ENCODE measurements at places on chromosomes 4 and X.

GRCh38 chrX:15816886-15817285 lies 26.6 kb downstream of the ZRSR2 start:
- no peak overlapping the region for H3K27ac ChIP-seq
- H3K4me3 ChIP-seq = no peak overlapping the region
- DNase-seq = peak; percentile 29
- peaks cover 71% of the 10 kb centered on the region for H3K36me3 ChIP-seq
- no peaks in the 10 kb centered on the region for H3K27me3 ChIP-seq

- H3K4me1 ChIP-seq = no peaks in the 10 kb centered on the region
- no peak for DNase-seq
- no peaks in the 10 kb centered on the region for H3K36me3 ChIP-seq
- H3K4me3 ChIP-seq = no peak overlapping the region
- H3K27me3 ChIP-seq = no peaks in the 10 kb centered on the region
Observed at GRCh38 chrX:10537308-10537707, 83.1 kb downstream of the MID1 start.

DNA sequence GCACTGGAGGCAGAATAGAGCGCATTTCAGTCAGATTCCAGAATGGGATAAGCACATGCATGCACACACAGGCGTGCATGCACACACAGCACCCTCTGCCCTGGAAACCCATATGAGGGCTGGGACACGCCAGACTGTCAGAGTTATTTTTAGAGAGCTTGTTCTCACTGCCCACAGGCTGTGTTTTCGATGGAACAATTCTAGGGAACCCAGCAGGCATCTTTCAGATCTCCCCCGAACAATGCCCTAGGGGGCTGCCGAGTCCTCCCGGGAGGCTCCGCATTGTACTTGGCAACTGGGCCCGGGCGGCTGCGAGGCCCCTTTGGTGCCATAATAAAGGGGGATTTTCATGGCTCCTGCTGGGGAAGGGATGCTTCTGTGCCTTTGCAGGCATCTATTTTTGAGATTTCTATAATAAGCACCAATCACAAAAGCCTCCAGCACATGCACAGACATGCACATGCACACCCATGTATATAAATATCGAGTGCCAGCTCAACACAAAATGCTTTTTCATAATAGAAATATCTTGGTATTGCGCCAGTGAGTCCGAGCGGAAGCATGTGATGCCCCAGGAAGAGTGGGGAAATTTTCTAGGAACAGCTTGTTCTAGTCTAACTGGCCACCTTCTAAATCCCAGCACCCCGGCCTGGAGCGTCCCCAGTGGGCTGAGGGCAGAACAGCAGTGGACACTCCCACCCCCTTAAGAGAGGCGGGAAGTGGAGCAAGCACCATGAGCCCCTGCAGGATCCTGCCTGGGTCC lies 88.5 kb downstream of the PHKA2 start:
- no peaks in the 10 kb centered on the region for H3K36me3 ChIP-seq
- no peak overlapping the region for H3K4me3 ChIP-seq
- peaks cover 5% of the 10 kb centered on the region for H3K27me3 ChIP-seq
- peak overlapping the region; percentile 34 for H3K27ac ChIP-seq

- H3K27me3 ChIP-seq = no peaks in the 10 kb centered on the region
- peaks cover 49% of the 10 kb centered on the region for H3K36me3 ChIP-seq
- H3K4me3 ChIP-seq = no peak overlapping the region
Observed at GRCh38 chr4:51909236-51909703, 66.3 kb downstream of the DCUN1D4 start.

DNA sequence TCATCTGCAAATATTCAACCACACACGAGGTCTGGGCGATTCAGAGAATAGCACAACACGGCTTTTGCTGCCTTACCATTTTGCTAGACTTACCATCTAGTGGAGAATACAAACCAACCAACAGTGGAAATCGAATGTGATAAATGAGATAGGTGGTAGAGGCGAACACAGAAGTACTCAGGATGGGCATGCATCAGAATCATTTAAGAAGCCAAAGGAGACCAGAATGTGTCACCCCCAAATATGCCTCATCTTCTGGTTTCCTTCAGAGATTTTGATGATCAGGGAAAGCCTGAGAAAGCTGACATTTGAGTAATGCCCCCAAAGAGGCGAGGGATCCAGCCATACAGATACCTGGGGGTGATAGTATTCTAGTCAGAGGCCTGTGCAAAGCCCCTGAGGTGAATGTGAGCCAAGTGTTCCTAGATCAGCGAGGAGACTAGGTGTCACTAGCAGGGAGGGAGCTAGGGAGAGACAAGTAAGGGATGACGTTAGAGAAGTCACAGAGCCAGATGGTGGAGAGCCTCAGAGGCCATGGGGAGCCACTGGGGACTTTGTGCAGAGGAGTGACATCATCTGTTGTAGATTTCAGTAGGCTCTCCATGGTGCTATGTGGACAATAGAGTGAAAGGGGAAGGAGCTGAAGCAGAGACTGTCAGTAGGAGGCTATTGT lies 1.7 kb downstream of the MTMR1 start:
- H3K27ac ChIP-seq = peak overlapping the region; percentile 61
- no peaks in the 10 kb centered on the region for H3K36me3 ChIP-seq
- no peak for DNase-seq
- H3K27me3 ChIP-seq = no peaks in the 10 kb centered on the region

GRCh38 chrX:9376111-9376510 lies 88.7 kb upstream of the TBL1X start:
- H3K27ac ChIP-seq = no peak overlapping the region
- H3K27me3 ChIP-seq = no peaks in the 10 kb centered on the region
- H3K4me3 ChIP-seq = no peak overlapping the region
- H3K36me3 ChIP-seq = no peaks in the 10 kb centered on the region
- no peaks in the 10 kb centered on the region for H3K4me1 ChIP-seq
- DNase-seq = no peak

DNA sequence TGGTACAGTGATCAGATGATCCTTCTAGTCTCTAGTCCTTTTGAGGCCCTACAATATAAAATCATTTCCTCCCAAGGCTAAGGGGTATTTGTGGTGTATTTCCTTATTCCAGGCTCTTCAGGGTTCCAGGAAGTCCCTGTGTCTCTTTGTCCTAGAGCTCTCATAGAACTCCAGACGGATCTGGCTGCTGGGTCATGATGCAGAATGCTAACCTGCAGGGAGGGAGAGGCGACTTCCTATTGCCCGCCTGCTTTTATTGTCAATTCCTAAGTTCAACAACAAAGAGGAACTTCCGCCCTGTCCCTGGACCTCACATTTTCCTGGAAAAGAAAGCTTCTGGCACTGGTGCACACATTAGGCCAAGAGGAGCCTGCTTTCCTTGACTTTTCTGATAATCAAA lies 45.9 kb upstream of the ZNF827 start:
- H3K36me3 ChIP-seq = no peaks in the 10 kb centered on the region
- no peak overlapping the region for H3K4me3 ChIP-seq
- DNase-seq = no peak
- H3K27ac ChIP-seq = no peak overlapping the region

GRCh38 chrX:46130247-46130646 lies 415.0 kb downstream of the ZNF674 start:
- no peaks in the 10 kb centered on the region for H3K36me3 ChIP-seq
- H3K27me3 ChIP-seq = 0 out of 2 replicates have a peak, but pooled peaks cover 3% of the 10 kb centered on the region
- no peak for DNase-seq
- H3K4me1 ChIP-seq = no peaks in the 10 kb centered on the region
- no peak overlapping the region for H3K27ac ChIP-seq

DNA sequence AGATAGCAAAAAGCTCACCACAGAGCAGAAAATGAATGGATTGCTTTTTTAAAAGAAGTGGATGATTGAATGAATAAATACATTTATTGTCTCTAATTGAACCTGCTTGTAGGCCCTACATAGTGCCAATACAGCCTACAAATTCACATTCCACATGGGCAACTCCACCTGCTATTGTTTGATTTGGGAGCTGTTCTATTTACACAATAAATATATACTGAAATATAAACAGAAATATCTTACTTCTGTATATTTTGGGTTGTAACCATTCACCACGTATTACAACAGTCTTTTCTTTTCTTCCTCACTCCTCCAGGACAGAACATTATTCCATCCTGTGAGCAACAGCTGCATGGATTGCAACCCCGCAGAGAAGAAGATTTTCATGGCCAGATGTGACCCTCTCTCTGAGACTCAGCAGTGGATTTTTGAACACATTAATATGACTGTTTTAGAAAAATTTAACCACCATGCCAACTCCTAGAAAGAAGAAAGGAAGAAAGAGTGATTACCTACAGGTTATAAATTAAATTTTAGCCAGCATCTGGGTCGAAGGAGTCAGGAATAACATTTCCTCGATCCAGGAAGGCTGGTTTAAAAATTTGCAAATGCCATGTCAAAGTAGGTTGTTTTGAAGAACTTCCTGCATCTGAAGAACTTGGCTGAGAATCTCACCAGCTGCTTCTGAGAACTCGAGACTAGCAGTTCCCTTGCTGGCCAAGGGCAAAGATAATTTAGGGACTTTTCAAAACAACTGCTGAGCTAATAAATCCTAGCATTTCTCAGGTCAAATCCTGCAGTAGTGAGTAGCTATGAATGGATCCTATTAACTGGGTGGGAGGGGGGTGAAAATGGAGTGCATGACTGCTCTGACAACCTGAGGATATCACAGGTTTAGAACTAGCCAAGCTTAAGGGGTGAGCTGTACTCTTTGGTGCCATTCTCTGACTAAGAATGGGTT lies 128.7 kb upstream of the GALNT7 start:
- no peaks in the 10 kb centered on the region for H3K27me3 ChIP-seq
- H3K36me3 ChIP-seq = no peaks in the 10 kb centered on the region
- DNase-seq = no peak
- no peak overlapping the region for H3K27ac ChIP-seq

GRCh38 chr4:20273793-20274192 lies 22.1 kb downstream of the SLIT2 start:
- H3K4me3 ChIP-seq = no peak overlapping the region
- no peak for DNase-seq
- no peaks in the 10 kb centered on the region for H3K4me1 ChIP-seq
- no peak overlapping the region for H3K27ac ChIP-seq
- peaks cover 43% of the 10 kb centered on the region for H3K36me3 ChIP-seq

DNA sequence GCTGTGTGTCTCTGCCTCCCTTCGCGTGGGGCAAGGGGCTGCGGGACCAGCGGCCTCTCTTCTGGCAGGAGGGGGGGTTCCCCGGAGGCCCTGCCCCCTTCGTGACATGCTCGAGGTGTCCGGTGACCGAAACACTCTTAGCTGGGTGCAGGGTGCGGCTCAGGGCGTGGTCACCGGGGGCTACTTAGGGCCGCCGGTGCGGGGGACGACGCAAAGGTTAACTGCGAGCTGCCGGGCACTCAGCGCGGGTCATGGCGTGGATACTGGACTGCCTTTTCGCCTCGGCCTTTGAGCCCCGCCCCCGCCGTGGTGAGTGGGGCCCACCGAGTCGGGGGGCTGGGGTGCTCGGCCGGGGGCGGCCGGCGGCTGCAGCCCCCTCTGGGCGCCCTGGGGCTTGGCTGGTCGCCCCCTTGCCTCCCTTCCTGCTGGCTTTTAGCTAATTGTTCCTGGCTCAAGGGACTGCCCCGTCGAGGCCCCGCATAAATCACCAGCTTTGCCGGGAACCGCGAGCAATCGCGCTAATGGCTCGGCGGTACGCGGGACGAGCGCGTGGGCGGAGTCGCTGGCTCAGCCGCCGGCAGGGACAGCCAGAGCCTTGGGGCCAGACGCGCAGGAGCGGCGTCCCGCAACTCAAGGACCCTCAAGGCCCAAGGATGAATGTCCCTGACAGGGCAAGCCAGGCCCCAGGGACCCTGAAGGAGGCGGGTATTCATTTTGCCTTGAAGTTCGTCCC lies at the start of gene ARHGAP36:
TSS of gene ARHGAP36 (plus strand) at position 211 of the 733 bp plus-strand sequence. CDS start 23,320 bp downstream, outside the sequence.
- DNase-seq = no peak
- no peaks in the 10 kb centered on the region for H3K36me3 ChIP-seq
- H3K27ac ChIP-seq = no peak within 1 kb of the TSS
- no peaks in the 10 kb centered on the region for H3K27me3 ChIP-seq
- no peak within 1 kb of the TSS for H3K4me3 ChIP-seq

GRCh38 chr4:81195475-81195874 lies 19.5 kb downstream of the PRKG2 start:
- H3K36me3 ChIP-seq = no peaks in the 10 kb centered on the region
- DNase-seq = no peak
- no peaks in the 10 kb centered on the region for H3K27me3 ChIP-seq
- no peaks in the 10 kb centered on the region for H3K4me1 ChIP-seq
- no peak overlapping the region for H3K27ac ChIP-seq

DNA sequence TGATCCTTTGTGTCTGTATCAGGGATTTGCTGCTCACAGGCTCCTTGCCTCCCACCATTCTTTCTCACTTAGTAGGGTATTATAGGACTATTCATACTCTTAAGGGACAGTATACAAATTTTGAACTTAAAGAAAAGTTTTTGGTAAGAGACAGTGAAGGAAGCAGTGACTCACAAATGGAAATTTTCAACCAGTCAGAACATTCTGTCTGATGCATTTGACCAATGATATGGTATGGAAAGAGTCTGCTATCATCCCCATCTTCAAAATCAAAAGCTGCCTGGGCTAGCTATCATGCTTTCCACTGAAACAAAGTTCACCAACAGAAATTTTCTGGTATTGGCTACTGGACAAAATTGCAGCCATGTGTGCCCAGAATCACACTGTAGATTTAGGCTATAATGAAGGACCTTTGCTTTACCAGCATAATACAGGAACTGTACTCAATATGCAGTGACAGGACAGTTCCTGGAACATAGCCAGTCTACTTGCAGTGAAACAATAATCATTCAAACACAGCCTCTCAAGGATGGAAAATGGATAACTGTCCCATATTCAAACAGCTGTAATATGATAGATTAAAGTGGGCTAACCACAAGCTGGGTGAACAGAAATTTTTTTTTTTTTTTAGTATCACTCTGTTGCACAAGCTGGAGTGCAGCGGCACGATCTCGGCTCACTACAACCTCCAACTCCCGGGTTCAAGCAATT lies 109.0 kb upstream of the ACSL4 start:
- H3K36me3 ChIP-seq = no peaks in the 10 kb centered on the region
- no peak for DNase-seq
- H3K27ac ChIP-seq = peak overlapping the region; percentile 79
- peaks cover 2% of the 10 kb centered on the region for H3K4me1 ChIP-seq

DNA sequence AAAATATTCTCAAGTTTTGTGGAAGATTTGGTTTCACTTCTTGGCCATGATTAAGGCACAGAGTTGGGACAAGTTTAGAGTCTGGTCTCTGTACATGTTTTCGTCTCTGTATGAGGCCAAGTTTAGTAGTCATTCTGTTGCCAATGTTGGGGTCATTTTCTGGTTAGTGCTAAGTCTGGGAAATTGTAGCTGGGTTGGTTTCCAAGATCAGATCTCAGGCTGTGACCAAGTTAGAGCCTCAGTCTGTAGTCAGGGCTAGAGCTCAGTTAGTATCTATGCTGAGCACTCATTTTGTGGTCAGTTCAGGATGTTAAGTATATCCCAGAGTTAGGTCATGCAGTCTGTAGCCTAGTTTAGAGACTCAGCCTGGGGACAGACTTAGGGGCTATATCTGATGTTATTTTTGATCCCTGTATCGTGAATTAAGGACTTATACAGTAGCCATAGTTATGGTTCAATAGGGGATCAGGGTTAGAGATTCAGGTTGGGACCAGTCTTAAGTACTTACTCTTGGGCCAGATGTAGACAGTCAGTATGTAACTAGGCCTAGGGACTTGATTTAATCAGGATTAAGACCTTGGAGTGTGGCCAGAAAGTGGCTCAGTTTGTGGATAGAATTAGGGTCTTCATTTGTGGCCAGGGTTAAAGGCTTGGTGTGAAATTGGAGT lies 6.6 kb upstream of the ENOX2 start:
- H3K27ac ChIP-seq = no peak overlapping the region
- H3K4me3 ChIP-seq = no peak overlapping the region
- no peaks in the 10 kb centered on the region for H3K36me3 ChIP-seq
- peaks cover 9% of the 10 kb centered on the region for H3K27me3 ChIP-seq

- H3K27ac ChIP-seq = no peak overlapping the region
- no peak overlapping the region for H3K4me3 ChIP-seq
- no peaks in the 10 kb centered on the region for H3K4me1 ChIP-seq
Observed at GRCh38 chr4:151857368-151857767, 96.6 kb upstream of the GATB start.
